ENCODE measurements at places on chromosomes 11 and 22. TPM values are rescaled to one million over a fixed set of nuclear protein-coding genes. Genes with fewer than 3 reads are reported as not detected.

DNA sequence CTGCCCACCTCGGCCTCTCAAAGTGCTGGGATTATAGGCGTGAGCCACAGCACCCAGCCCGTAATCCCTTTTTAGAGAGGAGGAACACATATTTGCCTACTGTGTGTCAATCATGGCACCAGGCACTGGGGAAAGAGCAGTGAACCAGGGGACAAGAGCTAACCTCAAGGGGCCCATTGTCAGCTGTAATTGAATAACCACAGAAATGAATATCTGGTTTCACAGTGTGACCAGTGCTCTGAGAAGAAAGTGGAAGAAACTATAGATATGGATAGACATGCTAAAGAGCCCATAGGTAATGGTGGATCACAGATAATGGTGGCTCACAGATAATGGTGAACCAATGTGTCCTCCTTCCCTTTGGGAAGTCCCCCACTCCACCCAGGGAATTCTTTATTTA lies 8.6 kb upstream of the KCTD14 start:
- no peak for DNase-seq

GRCh38 chr11:43580735-43581369 lies 99.7 kb upstream of the HSD17B12 start:
- DNase-seq: no peak

- DNase-seq: peak; percentile 17
Observed at GRCh38 chr11:25775603-25776002, 556.3 kb upstream of the ANO3 start.

DNA sequence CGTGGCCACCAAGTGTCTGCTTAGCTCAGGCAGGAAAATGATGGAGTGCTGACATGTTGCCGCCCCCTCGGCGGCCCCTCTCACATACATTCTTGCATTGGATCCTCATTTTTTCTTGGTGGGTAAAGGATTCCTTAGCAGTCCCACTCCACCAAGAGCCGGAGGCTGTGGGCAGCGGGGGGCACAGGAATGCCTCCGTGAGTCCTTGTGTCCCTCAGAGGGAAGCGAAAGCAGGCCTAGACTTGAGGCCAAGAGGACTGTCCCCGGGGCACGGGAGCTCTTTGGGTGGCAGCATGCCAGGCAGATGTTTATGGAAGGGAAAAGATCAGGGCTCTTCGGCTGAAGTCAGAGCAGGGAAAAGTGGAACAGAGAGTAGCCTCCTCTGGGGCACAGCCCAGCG lies 21.6 kb downstream of the LRFN4 start:
- no peak for DNase-seq

DNA sequence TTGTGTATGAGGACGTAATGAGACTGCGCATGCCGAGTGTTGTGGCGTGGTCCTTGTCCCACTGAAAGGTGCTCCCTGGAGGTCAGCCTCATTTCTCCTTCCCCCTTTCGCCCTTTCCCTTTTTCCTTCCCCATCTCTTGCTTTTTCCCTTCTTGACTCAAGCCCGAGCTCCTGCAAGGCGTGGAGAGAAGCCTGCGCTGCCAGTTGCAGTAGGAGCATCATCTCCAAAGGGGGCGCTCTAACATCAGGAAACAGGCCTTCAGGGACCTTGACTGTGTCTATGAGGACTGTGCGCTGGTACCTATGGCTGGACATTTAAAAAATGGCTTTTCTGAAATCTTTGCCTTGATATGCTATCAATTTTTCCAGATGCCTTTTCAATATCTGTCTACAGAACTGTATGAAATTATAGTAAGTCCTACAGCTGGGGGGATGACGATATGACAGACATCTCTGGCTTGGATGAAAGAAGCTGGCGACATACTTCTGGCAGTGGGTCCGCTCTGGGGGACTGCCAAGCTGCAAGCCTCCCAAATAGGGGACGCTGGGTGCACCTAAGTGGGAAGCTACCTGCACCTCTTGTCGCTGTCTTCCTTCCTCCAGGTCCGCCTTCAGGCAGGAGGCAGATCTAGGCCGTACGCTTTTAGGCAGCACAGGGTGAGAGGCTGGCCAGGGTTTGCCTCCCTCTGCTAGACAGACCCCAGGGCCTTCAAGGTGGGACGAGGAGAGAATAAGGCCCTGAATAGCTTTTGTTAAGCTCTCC lies 96.5 kb downstream of the NXPE2 start:
- peak; percentile 12 for DNase-seq

GRCh38 chr22:34696557-34696956 lies 369.4 kb upstream of the ISX start:
- DNase-seq: no peak

DNA sequence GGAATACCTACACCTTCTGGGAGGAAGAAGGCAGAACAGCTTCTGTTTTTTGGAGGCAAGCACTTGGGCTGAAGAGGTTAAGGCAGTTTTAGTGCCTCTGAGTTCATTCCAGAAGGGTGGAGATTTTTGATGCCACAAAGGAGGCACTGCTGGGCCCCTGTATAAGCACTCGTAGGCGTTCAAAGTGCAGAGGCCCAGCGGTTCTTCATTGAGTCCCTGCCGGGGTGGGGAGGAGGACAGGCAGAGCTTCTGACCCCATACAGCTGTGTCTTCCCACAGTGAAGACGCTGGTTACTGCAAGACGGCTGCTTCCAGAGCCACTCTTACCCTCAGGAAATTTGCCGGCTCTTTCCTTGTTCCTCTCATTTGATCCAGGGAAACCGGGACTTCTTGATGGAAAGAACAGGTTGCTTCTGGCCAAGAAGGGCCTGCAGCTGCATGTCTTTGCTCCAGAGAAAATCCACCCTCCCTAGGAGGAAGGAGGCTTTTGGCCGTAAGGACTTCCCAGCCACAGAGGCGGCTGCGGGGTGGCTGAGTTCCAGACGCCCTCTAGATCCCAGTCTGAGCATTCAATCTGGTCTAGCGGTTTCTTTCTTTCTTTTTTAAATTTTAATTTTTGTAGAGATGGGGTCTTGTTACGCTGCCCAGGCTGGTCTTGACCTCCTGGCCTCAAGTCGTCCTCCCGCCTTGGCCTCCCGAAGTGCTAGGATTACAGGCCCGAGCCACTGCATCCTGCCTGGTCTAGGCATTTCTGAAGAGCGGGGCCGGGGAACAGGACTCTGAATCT lies 9.4 kb downstream of the ADAMTS15 start:
- DNase-seq: peak; percentile 71

- no peak for DNase-seq
Observed at GRCh38 chr11:20048246-20048645, 112.0 kb downstream of the DBX1 start.

DNA sequence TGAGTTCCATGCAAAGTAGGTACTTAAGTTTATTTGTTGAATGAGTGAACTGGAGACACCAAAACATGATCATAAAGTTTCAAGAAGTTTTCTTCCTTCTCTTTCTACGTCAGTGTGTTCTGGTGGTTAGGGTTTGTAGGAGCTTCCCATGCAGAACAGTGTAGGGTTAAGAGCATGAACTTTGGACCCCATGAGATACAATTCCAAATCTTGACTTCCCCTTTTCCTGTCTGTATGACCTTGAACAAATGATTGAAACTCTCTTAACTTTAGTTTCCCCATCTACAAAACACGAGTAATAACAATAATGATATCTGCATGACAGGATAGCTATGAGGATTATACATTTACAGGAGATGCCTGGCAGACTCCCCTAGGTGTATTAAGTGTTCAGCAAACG lies 41.0 kb upstream of the TENM4 start:
- DNase-seq: no peak

- no peak for DNase-seq
Observed at GRCh38 chr22:33598821-33599220, 321.5 kb downstream of the LARGE1 start.

DNA sequence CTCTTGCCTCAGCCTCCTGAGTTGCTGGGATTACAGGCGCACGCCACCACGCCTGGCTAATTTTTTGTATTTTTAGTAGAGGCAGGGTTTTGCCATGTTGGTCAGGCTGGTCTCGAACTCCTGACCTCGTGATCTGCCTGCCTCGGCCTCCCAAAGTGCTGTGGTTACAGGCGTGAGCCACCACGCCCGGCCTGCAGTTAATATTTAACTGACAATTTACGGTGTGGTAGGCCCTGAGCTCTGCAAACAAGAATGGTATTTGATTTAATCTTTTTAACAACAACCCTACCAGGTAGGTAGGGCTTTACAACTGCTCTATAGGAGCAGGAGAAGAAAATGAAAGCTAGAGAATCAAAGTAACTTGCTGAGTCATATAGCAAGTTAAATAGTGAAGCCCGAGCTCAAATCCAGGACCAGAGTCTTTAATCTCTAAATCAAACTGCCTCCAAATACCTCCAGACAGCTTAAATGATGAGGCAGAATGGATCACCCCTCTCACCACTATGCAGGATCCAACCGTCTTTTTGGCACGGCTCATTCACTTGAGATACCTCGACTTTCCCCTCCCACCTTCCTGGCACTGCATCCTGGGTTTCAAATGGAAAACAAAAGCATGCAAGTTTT lies 9.4 kb downstream of the UEVLD start:
- no peak for DNase-seq

- no peak for DNase-seq
Observed at GRCh38 chr11:111785076-111785475, 18.9 kb upstream of the PPP2R1B start.

BIK gene
- total RNA-seq: 56.8 TPM

DERL3 gene
- 0.26 TPM for total RNA-seq

FAM227A gene
- total RNA-seq: 0.26 TPM

SCYL1 gene
- total RNA-seq: 64.5 TPM

KCNQ1 gene
- total RNA-seq: 1.0 TPM

SLC1A2 gene
- total RNA-seq: under 0.01 TPM

RAB39A gene
- not detected for total RNA-seq

PLA2G3 gene
- total RNA-seq: under 0.01 TPM

Data from bronchial epithelial cell (primary cell).